NCI-H1436 (cell line): ENCODE measurements at places on chromosomes 13 and 19.

- no peak for DNase-seq
Measured at GRCh38 chr19:40232479-40232878, 6.0 kb upstream of the CCNP start.

- no peak for DNase-seq
Measured at GRCh38 chr19:412356-413355, 3.7 kb upstream of the C2CD4C start.

GRCh38 chr13:50866817-50867636 lies 23.5 kb upstream of the DLEU7 start:
- no peak for DNase-seq

DNA sequence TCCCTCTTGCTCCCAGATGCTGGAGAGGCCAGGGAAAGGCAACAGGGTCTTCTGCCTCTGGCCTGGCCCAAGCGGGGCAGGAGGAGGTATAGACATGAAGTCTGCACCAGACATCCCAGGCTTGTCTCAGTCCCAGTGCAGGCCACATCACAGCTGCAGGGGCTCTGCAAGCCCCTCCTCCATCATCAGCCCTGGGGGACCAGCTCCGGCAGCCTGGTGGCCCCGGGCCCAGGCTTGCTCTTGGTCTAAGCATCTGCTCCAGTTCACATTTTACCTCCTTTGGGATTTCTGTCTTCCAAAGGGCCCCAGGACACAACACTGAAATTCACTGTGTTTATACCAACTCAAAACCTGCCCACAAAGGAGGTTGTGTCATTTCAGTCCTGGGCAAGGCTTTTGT lies 359.4 kb downstream of the ZNF536 start:
- no peak for DNase-seq

DNA sequence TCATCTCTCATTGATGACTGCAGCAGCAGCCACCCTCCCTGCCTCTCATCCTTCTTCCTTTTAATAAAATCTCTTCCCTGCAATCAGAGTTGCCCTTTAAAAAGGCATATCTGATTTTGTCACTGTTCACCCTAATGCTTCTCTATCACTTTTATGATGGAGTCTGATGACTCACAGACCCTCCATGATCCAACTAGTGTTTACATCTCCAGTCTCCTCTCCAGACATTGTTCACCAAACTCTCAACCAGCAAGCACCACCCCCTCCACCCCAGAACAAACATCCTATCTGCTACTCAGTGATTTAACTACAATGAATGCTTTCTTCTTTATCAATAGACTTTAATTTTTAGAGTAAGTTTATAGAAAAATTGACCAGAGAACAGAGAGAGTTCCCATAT lies 59.5 kb downstream of the TNFSF11 start:
- no peak for DNase-seq

- DNase-seq, result no peak
Measured at GRCh38 chr13:48167866-48168265, 65.1 kb upstream of the ITM2B start.
